ENCODE measurements at places on chromosomes 1 and 21. TPM values are rescaled to one million over a fixed set of nuclear protein-coding genes. Genes with fewer than 3 reads are reported as not detected.

The OR10Z1 gene
- total RNA-seq: not detected

GRCh38 chr1:41629571-41629970, 145.1 kb upstream of the EDN2 start:
- no peak overlapping the region for H3K4me3 ChIP-seq
- peaks cover 17% of the 10 kb centered on the region for H3K4me1 ChIP-seq
- no peak overlapping the region for H3K27ac ChIP-seq
- DNase-seq: no peak
- H3K27me3 ChIP-seq: no peaks in the 10 kb centered on the region
- peaks cover 12% of the 10 kb centered on the region for H3K36me3 ChIP-seq

DNA sequence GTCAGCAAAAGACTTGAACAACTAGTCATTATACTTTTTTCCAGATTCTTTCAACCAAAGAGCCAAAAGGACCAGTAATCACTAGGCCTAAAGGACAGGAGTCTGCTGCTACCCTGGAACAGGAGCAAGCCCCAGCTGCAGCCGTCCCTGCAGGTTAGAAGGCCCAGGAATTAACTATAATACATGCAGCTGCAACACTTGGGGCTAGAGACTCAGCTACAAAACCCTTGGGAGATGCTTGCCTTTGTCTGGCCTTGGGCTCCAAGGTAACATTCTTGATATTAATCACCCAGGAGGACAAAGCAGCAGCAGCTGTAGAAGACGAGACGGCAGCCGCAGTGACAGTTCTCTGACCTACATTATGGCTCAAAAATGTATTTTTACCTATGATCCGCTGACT, 841.2 kb upstream of the ADGRL4 start:
- H3K27ac ChIP-seq: no peak overlapping the region
- H3K36me3 ChIP-seq: no peaks in the 10 kb centered on the region
- no peaks in the 10 kb centered on the region for H3K4me1 ChIP-seq
- H3K27me3 ChIP-seq: no peaks in the 10 kb centered on the region
- no peak for DNase-seq

DNA sequence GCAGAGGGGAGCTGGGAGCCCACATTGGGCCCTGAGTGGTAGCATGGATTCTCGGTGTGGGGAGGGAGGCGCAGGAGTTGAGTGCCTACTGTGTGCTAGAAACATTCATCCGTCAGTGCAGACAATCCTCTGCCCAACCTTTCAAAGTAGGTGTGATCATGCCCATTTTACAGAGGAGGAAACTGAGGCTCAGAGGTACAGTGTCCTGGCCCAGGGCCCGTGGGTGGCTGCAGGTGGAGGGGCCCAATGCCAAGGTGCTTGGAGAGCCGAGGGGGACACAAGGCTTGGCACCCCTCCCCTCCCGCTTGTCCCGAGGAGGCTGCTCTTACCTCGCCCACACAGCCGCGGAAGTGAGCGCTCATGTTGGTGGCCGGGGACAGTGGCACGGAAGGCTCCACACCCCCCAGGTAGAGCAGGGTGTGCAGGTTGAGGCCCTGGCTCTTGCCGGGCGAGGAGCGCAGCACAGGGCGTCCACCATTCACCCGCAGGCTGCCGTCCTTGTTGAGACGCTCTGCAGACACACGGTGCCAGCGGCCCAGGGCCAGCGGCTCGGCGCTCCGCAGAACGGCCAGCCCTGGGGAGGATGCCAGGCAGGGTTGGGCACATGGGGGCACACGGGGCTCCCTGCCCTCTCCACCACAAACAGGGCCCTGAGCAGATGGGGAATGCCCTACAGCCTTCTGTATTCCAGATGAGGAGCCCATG, 16.6 kb downstream of the LDLRAD2 start:
- DNase-seq: no peak
- H3K27me3 ChIP-seq: no peaks in the 10 kb centered on the region
- H3K36me3 ChIP-seq: peaks cover 3% of the 10 kb centered on the region
- H3K4me3 ChIP-seq: no peak overlapping the region
- no peak overlapping the region for H3K27ac ChIP-seq

GRCh38 chr1:15352128-15352957, 57.3 kb upstream of the EFHD2 start:
- H3K4me3 ChIP-seq: no peak overlapping the region
- peak overlapping the region; percentile 79 for H3K27ac ChIP-seq
- H3K4me1 ChIP-seq: peaks cover 52% of the 10 kb centered on the region
- H3K27me3 ChIP-seq: peaks cover 11% of the 10 kb centered on the region
- H3K36me3 ChIP-seq: no peaks in the 10 kb centered on the region

The PHLDA3 gene
- total RNA-seq: 12.9 TPM
